Hematopoietic multipotent progenitor cell treated with erythropoietin and hydrocortisone succinate and interleukin-3 and kit ligand, for 4 days (in vitro differentiated cells): ENCODE measurements at places on chromosomes 11 and 22.

DNA sequence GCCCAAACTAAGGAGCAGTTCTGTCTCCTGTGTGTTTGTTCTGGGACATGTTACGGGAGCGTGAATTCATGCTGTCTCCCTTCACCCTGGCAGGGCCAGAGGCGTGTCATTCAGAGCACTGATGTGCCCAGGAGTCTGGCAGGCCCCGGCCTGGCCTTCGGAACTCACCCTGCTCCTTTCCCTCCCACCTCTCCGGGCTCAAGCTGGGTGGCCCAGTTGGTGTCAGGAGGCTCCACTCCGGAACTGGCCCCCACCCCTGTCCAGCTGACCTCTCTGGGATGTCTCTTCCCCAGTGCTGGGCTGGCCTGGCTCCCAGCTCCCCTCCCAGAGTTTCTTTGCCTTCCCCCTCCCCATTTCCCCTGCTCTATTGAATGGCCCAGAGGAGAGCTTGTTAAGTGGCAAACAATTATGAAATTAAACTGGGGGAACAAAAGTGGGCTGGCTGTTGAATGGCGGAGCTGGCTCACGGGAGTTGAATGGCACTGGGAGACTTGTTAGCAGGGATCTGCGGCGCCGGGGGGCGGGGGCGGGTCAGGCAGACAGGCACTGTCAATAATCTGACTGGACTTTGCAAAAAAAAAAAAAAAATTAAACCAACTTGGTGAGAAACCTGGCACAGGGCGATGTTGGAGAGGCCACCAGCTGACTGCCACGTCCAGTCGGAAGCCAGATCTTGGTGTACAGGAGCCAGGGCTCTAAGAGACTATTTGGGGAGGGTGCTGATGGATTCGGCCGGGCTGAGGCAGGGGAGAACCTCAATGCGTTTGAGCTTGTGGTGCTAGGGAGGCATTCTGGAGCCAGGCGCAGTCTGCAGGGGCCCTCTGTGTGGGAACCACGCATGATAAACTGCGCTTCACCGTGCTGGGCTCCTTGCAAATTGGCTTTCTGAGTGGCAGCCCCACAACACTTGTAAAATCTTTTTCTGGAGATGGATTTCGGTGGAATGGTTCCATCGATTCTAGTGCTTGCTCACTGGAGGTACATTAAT lies 1.3 kb downstream of the MPPED1 start:
- DNase-seq: no peak

DNA sequence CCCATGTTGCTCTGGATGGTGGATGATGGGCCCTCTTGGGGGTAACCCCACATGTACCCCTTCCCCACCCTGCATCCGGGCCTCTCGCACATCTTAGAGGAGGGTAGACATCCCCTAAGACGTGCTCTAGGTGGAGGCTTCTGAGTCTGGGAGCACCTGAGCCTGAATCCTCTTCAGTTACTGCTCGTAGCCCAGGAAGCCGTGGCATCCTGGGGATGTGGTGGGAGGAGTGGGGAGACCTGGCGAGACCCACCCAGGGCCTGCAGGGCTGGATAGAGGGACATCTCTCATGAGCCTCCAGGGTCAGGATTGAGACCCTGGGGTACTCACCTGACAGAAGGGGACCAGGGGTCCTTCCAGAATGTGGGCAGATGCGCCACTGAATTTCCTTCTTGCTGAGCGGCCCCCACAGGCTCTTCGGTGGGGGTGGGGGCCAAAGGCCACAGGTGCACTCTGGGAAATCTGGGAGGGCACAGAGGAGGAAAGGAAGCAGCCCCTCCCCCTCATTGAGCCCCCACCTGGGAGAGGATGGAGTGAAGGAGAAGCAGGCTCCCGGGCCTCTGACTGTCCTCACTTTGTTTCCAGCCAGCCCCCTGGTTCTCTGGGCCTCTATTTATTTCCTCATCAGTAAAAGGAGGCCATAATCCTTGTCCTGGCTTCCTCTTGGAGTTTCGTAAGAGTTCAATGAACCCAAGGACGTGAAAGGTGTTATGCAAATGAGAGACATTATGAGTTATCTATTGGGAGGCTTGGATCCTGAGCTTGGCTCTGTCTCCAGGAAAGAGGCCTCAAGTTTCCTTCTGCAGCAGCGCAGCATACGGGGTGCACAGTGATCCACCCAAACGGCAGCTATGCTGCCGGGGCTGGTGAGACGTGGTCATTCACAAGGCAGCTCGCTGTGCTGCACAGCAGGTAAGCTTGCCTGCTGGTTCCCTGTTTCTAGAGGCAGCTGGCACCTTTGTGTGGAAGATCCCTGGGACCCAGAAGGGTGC lies 31.2 kb downstream of the KCNJ4 start:
- no peak for DNase-seq

- DNase-seq: no peak
These were observed 346.4 kb upstream of the ARHGAP42 start for GRCh38 chr11:100340466-100341319.

- peak; percentile 85 for DNase-seq
These were observed 2.2 kb upstream of the VPS11 start for GRCh38 chr11:119065369-119065768.

GRCh38 chr11:112553205-112553731 lies 292.6 kb upstream of the PLET1 start:
- DNase-seq: no peak

DNA sequence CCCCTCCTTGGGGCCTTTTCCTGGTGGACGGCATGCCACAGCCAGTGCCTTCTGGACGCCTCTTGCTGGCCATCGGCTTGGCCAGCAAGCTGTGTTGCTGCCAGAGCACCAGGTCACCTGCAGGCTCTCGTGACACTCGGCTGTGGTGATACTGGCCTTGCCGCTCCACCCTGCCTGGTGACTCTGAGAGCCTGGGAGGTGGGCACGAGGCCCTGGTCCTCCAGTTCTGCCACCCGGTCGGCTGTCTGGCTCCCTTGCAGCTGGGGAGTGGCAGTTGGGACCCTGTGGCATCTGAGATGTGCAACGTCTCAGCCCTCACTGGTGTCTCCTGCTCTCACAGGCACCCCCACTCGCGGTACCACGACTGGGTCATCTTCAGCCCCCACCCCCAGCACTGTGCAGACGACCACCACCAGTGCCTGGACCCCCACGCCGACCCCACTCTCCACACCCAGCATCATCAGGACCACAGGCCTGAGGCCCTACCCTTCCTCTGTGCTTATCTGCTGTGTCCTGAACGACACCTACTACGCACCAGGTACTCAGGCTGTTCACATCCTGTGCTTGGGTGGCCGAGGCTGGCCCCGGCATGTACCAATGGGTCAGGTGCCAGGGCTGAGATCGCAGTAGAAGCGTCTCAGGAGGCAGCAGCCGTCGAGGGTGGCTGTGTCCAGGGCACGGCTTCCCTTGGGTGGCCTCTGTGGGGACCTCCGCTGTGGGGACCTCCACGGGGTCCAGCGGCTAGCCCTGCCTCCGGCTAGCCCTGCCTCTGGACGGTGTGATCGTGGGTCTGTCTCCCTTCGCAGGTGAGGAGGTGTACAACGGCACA lies 26.0 kb downstream of the MUC2 start:
- DNase-seq: no peak

GRCh38 chr11:9847636-9848035 lies 183.8 kb downstream of the SWAP70 start:
- no peak for DNase-seq

GRCh38 chr11:20353829-20354434 lies 9.6 kb upstream of the HTATIP2 start:
- peak; percentile 59 for DNase-seq

DNA sequence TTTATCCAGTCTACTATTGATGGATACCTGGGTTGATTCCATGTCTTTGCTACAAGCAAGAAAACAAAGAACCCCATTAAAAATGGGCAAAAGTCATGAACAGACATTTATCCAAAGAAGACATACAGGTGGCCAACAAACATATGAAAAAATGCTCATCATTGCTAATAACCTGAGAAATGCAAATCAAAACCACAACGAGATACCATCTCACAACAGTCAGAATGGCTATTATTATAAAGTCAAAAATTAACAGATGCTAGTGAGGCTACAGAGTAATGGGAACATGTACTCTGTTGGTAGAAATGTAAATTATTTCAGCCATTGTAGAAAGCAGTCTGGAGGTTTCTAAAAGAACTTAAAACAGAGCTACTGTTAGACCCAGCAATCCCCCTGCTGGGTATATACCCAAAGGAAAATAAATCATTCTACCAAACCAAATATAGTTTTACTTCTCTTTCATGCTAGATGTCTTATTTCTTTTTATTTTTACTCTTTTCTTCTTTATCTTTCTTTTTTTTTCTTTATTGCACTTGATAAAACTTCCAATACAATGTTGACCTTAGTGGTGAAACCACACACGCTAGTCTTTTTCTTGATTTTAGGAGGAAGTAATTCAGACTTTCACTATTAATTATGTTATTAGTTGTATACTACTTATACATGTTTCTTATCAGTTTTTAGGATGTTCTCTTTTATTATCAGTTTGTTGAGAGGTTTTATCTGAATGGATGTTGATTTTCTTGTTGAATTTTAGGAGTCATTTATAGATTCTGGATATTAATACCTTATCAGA lies 14.3 kb downstream of the TRIM22 start:
- no peak for DNase-seq

- DNase-seq: peak; percentile 38
These were observed 109.2 kb downstream of the RRM1 start for GRCh38 chr11:4203603-4204360.

DNA sequence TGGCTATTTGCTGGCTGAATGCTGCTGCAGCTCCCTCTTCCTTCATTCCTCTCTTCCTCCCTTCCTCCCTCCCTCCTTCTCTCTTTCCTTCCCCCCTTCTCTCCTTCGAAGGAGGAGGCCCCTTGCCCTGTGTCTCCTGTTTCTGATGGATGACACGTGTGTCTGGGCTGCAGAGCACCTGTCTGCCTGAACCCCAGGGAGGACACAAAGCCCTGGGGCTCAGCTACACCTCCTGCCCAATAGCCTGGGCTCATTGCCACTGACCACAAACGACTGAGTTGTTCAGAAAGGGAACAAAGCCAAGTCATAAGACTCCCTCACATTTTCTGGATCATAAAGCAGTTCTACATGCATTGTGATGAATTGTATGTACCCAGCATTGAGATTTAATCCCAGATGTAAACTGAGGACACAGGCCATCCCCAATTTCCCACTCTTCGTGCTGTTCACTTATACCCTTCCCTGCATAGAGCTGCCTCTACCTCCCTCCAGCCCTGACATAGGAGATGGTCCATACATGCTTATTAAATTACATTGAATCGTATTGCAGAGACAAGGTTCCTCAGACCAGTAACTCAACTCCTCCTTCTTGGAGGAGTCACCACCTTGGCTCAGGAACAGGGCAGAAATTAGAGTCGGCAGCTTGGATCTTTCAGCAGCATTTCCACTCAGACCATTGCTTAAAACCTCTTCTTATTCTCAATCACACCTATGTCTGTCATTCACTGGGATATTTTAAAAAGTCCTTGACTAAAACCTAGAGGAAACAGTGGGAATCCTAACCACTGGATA lies 1.2 kb downstream of the CSRP3 start:
- DNase-seq: peak; percentile 94

DNA sequence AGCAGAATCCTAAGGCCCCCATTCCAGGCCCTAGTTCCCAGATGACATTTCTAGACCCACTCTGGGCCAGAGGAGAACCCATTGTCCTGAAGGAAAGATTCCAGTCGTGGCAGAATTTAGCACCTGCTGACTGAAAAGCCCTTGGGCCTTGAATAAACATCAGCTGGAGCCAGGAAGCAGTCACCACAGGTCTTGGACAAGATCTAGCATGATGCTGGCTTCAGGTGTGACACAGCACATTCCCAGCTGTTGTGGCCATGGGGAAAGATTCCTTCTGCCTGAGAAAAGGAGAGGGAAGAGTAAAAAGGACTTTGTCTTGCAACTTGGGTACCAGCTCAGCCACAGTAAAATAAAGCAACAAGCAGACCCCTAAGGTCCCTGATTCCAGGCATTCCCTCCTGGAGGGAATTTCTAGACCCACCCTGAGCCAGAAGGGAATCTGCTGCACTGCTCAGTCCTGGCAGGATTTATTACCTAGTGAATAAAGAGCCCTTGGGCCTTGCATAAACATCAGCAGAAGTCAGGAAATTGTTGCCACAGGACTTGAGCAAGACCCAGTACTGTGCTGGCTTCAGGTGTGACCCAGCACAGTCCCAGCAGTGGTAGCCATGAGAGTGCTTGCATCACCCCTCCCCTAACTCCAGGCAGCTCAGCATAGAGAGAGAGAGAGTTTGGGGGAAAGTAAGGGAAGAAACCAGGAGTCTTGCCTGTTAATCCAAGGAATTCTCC lies 42.5 kb upstream of the PAMR1 start:
- no peak for DNase-seq

DNA sequence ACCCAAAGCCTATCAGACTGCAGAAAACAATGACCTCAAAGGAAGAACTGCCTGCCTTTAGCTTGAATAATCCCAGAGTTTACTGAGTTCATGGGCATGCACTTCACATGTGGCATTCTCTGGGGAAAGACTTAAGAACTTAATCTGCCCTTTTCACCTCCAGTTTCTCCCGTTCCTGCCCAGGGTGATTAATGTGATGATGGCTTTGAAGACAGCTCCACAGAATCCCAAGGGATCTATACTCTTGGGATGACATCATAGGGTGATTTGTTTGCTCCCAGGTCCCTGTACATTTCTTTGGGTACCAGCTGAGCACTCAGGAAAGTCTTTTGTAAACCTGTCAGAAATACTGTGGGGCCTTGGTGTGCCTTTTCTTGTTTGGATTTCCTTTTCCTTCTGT lies 14.0 kb downstream of the FJX1 start:
- DNase-seq: no peak

- no peak for DNase-seq
These were observed 25.1 kb downstream of the KIAA1671 start for GRCh38 chr22:24977370-24978221.

DNA sequence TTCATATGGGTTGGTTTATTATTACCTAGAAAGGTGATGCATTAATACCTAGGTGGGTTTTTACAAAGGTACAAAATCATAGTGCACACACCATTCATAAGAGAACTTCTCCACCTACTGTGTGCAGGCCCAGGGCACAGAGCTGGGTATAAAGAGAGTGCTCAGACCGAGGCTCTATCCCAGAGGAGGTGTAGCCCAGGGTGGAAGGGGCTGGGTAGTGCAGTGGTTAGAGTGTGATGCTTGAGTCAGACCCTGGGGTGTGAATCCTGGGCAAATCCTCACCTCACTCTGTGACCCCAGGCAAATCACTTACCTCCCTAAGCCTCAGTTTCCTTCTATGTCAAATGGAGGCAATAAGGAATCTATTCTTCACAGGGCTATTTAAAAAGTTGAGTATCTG lies 32.2 kb downstream of the PARVG start:
- no peak for DNase-seq

- DNase-seq: no peak
These were observed 9.4 kb downstream of the CRYBB2 start for GRCh38 chr22:25228822-25229221.

DNA sequence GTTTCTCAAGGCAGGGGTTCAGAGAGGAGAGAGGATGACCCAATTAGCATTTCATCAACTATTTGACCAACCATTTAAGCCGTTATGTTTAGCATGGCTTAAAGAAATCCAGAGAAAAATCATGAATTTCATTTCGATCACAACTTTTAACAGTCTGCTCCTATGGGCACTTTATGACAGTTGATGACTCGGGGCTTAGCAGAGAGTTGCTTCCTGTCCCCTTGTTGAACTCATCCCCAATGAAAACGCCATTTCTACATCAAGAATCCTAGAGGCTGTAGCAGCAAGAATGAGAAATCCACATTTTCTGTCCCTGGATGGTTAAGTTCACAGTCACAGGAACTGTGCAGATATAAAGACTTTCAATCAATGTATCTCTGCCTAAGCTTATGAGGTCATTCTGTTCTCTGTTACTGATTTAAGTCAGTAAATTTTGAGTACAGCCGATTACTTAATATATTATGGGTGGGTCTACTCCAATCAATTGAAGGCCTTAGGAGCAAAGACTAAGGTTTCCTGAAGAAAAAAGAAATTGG lies 81.1 kb downstream of the BDNF start:
- DNase-seq: peak; percentile 5
